ENCODE measurements at places on chromosomes 12 and 14.

GRCh38 chr12:51620448-51620847 lies 29.4 kb downstream of the SCN8A start:
- no peak for DNase-seq

GRCh38 chr14:65025818-65026217 lies 39.1 kb downstream of the FNTB start:
- DNase-seq, result no peak

DNA sequence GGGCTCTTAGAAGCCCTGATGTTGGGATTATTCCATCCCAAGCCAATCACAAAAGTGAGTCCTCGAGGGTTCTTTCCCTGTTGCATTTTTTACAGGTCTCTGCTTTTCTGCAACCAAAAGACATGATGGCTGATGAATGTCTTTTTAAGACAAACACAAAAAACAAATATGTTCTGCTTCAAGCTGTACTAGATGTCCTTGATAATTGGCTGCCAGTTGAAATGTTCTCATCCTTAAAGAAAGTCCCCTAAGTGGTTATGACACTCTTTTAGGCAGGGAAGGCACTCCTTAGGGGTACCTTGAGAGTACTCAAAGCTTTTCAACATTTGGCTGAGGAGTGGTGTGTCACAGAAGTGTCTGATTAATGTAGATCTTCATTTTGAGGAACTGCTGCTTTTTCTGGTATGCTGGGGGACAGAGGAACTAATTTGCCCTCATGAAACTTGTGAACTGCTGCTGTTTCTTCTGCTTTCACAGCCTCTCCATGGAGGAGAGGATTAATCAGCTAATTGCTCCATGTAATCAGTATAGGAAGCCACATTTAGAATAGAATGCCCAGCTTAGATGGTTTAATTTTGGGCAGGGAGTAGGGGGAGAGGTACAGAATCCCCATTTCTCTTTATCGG lies 22.8 kb upstream of the IGF1 start:
- DNase-seq, result no peak

DNA sequence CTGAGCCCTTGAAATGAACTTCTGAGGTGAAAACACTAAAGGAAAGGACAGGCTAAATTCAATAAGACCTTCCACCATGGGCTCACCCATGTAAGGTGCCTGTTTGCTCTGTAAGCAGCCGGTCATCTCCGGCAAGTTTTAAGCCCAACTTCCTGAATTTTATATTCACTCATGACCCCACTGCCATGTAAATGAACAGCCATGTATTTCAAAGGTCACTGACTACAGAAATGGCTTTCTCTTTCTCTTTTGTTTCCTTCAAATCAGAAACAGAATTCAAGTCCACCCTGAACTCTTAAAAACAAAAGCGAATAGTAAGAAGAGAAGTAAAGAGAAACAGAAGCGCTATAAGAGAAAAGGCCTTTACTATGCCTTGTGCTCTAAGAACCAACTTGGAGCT lies 61.7 kb upstream of the OVCH1 start:
- DNase-seq, result no peak

DNA sequence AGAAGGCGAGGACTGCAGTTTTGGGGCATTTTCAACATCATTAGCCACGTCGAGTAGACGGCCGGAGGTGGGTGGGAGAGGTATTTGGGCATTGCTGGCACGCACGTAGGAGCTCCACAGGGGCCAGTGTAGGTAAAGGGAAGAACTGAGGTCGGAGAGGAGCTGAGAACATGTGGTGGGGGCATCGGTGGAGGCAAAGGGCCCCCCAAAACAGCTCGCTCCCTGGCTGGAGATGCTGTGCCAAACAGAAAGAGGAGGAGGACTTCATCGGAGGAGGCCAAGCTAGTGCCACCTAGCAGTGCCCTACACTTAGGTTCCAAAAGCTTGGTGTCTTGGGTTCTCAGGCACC lies 52.0 kb upstream of the PPP2R5C start:
- no peak for DNase-seq

DNA sequence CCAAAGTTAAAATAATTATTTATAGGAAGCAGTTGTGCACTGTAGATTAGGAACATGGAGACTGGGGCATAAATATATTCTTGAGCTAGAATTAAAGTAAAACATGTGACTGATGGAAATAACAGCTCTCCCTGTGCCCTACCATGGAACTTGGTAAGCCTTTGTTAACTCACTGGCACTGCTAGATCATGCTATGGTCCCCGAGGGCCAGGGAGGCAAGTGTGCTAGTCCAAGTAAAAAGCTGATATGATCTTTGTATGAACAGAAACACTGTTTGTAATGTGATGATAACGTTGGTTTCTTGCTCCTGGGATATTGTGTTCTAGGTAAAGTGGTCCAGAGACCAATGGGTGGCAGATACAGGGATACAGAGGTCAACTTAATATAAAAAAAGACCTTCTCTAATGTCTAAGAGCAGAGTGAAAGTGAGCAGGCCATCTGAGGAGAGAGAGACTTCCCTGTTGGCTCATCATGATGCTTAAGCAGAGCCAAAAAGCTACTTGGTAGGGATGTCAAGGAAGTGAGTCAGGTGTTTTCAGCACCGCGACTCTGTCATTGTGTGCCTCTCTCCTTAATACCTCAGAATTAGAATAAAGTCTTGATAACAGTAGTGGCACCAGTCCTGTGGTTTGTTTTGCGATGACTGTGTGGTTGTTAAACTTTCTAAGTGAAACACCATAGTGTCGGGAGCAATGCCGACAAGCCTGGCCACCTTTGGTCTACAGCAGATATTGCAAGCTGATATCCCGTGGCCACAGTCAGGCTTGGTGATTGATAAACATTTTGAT lies 27.6 kb downstream of the BICD1 start:
- peak; percentile 26 for DNase-seq

Data from germinal center (tissue), 1 donor.